ENCODE measurements at places on chromosomes 4 and X. TPM values are rescaled to one million over a fixed set of nuclear protein-coding genes. Genes with fewer than 3 reads are reported as not detected.

The SLC16A2 gene
- 12.2 TPM for polyA plus RNA-seq

The GPRIN3 gene
- 0.66 TPM for polyA plus RNA-seq

The GRIA3 gene
- polyA plus RNA-seq: 0.94 TPM

DNA sequence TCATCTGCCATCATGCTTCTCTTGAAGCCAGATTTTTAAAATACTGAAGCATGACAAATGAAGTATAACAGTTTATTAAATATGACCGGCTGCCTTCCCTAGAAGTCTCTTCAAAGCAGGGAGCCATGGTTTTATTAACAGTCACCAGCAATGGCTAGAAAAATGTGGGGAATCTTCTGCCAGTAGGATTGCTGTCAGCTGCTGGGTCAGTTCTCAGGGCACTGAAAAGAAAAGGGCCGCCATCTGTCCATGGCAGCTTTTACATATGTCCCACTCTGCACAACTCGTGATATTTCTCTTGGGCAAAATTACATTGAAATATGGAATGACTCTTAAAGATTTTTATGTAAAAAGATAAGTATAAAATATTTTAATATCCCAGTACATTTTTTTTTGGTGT, 2.8 kb downstream of the CCNG2 start:
- no peak for DNase-seq

The FRMD7 gene
- not detected for polyA plus RNA-seq

- no peak for DNase-seq
These were observed 89.0 kb downstream of the PLAC1 start for GRCh38 chrX:134569306-134569705.

The JADE1 gene
- 33.6 TPM for polyA plus RNA-seq

- DNase-seq: no peak
These were observed 166.7 kb downstream of the SH3KBP1 start for GRCh38 chrX:19720661-19721060.

GRCh38 chrX:38318196-38318595, 9.1 kb downstream of the RPGR start:
- no peak for DNase-seq

- no peak for DNase-seq
These were observed 32.7 kb downstream of the ACSL1 start for GRCh38 chr4:184792950-184793555.

DNA sequence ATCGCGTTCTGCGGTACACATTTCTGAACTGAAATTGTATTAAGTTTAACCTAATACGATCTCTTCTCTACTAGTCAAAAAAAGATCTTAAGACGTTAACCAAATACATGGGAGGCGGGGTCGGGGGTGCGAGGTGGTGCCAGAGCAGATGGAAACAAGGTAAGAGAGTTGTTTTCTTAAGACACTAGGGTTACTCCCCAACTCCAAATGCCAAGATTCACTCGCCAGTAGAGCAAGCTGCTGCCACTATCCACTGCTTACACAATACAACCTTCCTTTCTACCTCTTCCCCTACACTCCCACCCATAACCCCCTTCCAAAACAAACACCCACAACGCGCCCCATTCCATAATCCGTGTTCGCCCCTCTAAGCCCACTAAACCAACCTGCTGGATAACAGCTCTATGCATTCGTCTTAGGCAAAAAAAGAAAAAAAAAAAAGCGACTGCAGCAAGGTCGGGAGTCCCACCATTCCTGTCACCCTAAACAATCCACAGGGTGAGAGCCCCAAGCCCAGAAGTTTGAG, 1.3 kb downstream of the LCORL start:
- DNase-seq: no peak

DNA sequence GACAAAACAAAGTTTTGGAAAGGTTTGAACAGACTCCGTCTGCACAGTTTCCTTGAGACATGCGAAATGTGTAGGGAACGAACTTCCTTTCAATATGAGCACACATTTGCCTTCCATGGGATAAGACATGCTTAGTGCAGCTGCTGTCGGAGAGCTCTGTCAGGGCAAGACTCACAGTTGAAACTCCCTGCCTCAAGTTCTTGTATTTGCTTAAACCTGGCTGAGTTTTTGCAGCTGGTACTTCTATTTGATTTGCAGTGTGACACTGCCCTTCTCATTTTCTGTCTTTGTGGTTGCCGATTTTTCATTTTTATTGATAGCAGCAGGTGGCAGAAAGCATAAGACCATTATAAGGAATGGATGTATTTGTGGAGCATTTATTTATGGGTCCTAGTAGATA, 18.2 kb upstream of the RHOH start:
- no peak for DNase-seq

GRCh38 chr4:145234091-145234706, 53.8 kb upstream of the OTUD4 start:
- DNase-seq: peak; percentile 62

The GDPD2 gene
- 0.15 TPM for polyA plus RNA-seq

DNA sequence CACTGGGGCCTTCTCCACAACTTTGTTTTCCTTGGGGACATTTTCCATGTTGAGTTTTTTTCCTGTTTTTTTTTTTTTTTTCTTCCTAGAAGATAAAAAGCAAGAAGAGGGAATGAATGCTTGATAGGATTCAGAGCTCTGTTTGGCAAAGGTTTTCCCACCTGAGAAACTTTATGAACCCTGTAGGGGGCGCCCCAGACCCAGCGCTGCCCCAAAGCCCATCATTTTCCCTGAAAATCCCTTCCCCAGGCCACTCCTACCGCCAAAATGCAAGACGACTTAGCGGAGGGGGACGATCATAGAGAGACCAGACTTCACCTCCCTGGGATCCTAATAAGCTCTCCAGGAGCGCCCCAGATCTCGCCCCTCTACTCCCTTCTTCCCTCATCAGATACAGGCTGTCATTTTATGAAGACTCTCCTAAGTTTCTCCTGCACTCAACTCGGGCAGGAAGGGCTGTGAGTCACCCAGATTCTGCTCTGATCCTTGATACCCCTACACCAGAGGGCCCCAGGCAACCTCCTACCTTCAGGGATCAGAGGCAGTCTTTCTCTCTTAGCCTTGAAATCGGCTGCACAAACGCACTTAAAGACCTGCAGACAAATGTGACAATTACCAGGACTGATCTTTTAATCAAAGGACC, 1.4 kb downstream of the BEX5 start:
- DNase-seq: no peak

GRCh38 chr4:142307857-142308256, 538.2 kb downstream of the INPP4B start:
- no peak for DNase-seq

The C4orf54 gene
- polyA plus RNA-seq: 0.10 TPM

GRCh38 chr4:184514121-184514988, 40.0 kb upstream of the IRF2 start:
- no peak for DNase-seq

- no peak for DNase-seq
These were observed 20.7 kb downstream of the SLIT2 start for GRCh38 chr4:20272411-20272872.

GRCh38 chr4:126495163-126495752, 1137.5 kb upstream of the INTU start:
- DNase-seq: no peak

The DCAF8L2 gene
- polyA plus RNA-seq: not detected

- no peak for DNase-seq
These were observed 13.2 kb downstream of the TNIP2 start for GRCh38 chr4:2742823-2743517.

DNA sequence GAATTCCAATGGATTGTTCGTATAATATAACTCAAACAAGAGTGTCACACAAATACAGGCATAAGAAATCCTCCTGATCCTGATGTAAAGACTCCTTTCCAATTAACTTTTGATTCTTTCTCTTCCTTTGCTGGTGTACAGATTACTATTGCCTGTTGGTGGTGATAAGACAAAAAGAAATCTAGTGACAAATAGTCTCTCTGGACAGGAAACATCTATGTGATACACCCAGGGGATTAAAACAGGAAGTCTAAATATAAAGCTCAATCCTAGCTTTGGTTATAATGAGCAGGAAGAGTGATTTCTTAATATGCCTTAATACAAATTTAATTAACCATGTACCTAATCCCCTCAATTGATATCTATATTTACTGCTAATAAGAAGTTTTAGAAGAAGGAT, 45.1 kb downstream of the ARHGEF6 start:
- no peak for DNase-seq

- no peak for DNase-seq
These were observed 140.1 kb upstream of the MED14 start for GRCh38 chrX:40875476-40875875.

- no peak for DNase-seq
These were observed 20.6 kb downstream of the MED28 start for GRCh38 chr4:17635056-17635455.

GRCh38 chrX:44952329-44953027, 79.5 kb downstream of the KDM6A start:
- DNase-seq: no peak

DNA sequence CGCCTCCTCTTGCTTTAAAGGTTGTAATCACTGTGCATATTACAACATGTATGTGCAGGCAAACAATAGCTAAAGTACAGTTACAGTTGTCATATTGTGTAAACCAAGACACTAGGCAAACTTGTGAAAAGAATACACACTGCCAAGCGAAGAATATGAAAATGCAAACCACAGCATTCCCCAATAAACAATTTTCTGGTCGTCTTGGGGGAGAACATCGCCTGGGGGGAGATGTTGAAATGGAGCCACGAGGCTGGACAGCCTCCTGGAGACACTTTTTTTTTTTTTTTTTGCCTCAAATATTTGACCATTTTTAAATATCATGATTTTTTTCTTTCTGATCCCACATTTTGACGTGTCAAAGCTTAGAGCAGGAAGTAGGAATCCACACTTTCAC, 51.7 kb upstream of the PDLIM3 start:
- DNase-seq: no peak

- DNase-seq: no peak
These were observed 66.8 kb upstream of the PLS3 start for GRCh38 chrX:115494161-115494560.

DNA sequence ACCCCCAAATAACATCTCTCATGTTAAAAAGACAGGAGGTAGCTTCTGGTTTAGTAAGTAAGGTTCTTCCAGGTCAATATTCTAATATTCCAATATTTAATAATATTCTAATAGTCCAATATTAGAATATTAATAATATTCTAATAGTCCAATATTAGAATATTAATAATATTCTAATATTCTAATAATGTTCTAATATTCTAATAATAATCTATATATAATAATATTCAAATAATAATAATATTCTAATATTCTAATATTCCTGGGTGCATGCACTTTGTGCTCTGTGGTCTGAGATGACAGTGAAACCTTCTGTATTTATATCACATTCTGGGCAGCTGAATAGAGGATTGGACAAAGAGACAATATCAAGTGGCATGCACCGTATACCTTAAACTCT, 96.1 kb downstream of the PCDH10 start:
- DNase-seq: no peak

DNA sequence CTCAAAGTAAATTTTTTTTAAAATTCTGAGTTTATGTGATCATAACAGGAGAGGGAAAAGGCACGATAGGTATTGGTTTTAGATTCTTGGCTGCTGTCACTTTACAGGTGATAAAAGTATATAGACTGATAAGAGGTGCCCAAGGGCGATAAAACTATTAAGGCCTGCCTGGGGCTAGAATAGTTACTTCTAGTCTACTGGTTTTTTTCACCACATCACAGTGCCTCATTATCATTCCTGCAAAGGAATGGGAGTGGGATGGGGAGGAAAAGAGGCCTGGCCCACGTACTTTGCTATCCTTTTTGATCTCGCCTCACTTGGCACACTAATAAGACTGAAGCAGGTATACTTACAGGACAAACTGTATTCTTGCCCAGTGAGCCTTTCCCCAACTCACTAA, 46.6 kb downstream of the CXorf58 start:
- DNase-seq: no peak

The HCFC1 gene
- polyA plus RNA-seq: 35.2 TPM

DNA sequence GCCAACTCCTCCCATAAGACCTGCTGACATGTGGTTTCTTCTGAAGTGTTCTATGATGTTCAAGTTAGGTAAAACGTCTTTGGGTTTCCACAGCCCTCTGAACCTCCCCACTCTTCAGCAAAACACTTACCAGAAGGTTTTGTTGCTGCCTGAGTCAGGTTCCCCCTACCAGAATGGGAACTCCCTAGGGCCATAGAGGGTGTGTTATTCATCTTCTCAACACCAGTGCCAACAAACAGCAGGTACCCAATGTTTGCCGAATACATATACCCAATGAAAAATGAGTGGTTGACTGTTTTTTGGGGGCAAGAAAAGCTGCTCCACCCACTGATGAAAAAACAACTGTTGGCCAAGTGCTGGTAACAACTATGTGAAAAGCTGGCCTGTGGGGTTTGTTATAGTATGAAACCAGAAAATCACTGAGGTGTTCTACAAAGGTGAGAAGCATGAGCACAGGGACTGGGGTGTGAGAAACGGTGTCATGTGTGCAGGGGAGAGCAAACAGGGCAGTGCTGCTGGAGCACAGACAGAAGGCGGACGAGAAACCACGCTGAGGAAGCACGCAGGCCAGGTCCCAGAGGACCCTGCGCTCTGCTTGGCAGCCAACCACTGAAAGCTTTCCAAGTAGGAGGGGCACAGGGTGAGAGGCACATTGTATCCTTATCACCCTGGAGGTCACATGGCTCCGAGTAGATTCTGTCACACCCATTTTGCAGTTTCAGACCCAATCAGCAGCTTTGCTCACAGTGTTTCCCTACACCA, 28.8 kb downstream of the ATP8A1 start:
- DNase-seq: no peak

The XAGE1B gene
- not detected for polyA plus RNA-seq
